Neural crest cell (in vitro differentiated cells): ENCODE measurements at places on chromosomes 1 and 21. TPM values are rescaled to one million over a fixed set of nuclear protein-coding genes. Genes with fewer than 3 reads are reported as not detected.
A peak's percentile ranks its signal among the peaks of the same experiment; 100 is the strongest.

GRCh38 chr1:20367626-20368025 lies 77.0 kb downstream of the VWA5B1 start:
- H3K27ac ChIP-seq = no peak overlapping the region
- H3K4me1 ChIP-seq = peaks cover 5% of the 10 kb centered on the region
- H3K4me3 ChIP-seq = no peak overlapping the region
- peaks cover 93% of the 10 kb centered on the region for H3K27me3 ChIP-seq
- no peaks in the 10 kb centered on the region for H3K36me3 ChIP-seq

DNA sequence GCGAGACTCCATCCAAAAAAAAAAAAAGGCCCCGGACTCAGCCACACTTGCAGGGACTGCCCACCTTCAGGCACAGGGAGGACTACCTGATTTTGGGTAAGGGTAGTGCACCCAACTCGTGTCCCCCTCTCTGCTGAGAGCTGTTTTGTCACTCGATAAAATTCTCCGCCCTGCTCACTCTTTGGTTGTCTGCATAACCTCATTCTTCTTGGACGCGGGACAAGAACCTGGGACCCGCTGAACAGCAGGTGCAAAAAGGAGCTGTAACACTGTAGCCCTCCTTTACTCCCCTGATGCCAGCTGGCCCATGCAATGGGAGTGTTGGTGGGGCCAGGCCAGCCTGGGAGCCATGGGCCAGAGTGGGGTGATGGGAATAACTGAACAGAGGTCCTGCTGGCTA lies 10.6 kb downstream of the S100B start:
- no peak overlapping the region for H3K27ac ChIP-seq
- no peak overlapping the region for H3K4me3 ChIP-seq
- H3K36me3 ChIP-seq = peaks cover 28% of the 10 kb centered on the region
- peaks cover 12% of the 10 kb centered on the region for H3K4me1 ChIP-seq

- H3K36me3 ChIP-seq = no peaks in the 10 kb centered on the region
- DNase-seq = no peak
- H3K4me3 ChIP-seq = no peak overlapping the region
- H3K4me1 ChIP-seq = no peaks in the 10 kb centered on the region
- no peaks in the 10 kb centered on the region for H3K27me3 ChIP-seq
- H3K27ac ChIP-seq = no peak overlapping the region
Measured at GRCh38 chr1:198119906-198120305, 36.9 kb upstream of the NEK7 start.

The LCE2B gene
- not detected in 2 replicates for total RNA-seq

The USH2A gene
- total RNA-seq = 0.11 and 0.14 TPM in 2 replicates

GRCh38 chr1:39412892-39413291 lies 78.5 kb upstream of the BMP8A start:
- H3K4me3 ChIP-seq = peak overlapping the region; percentile 61
- H3K36me3 ChIP-seq = peaks cover 4% of the 10 kb centered on the region
- H3K4me1 ChIP-seq = peaks cover 68% of the 10 kb centered on the region
- no peak overlapping the region for H3K27ac ChIP-seq

DNA sequence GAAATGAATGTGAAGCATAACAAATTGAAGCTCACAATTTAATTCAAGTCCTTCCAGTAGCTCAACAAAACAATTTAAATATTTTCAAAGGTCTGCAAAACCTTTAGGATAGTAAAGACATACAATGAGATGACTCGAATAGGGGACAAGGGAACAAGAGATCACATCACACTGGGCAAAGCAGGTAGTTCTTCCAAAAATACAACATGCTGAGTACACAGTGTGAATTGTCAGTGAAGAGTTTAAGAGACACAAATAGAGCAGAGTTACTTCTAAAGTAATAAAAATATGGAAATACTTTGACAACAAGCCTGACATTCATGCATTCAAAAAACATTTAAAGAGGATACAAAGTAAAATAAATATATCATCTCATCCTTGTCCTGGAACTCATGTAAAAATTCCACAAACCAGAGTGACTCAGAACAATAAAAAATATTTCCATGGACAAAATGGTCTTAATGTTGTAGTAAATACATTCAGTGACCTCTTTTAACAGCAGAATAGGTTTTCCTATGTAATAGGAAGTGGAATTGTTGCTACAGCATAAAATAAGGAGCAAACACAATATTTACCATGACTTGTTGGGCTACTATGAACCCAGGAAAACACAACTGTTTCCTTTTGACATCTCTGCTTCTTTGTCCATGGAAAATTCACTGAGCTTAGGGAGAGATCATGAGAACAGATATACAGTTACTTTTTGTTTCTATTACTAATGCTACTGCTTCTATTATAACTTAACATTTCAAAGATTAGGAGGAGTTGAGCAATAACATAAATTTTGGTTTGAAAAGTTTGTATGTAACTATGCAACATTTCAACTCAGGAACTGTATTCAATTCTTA lies 83.7 kb upstream of the BCL10 start:
- no peaks in the 10 kb centered on the region for H3K27me3 ChIP-seq
- peaks cover 17% of the 10 kb centered on the region for H3K4me1 ChIP-seq
- H3K36me3 ChIP-seq = no peaks in the 10 kb centered on the region
- no peak overlapping the region for H3K4me3 ChIP-seq
- no peak for DNase-seq

The FMO4 gene
- total RNA-seq = 0.77 and 0.86 TPM in 2 replicates

The LCE1A gene
- not detected in 2 replicates for total RNA-seq

- DNase-seq = no peak
- peaks cover 16% of the 10 kb centered on the region for H3K36me3 ChIP-seq
- no peak overlapping the region for H3K4me3 ChIP-seq
- H3K27me3 ChIP-seq = no peaks in the 10 kb centered on the region
Measured at GRCh38 chr1:10186331-10187025, 23.9 kb upstream of the KIF1B start.

- H3K36me3 ChIP-seq = no peaks in the 10 kb centered on the region
- H3K4me1 ChIP-seq = peaks cover 8% of the 10 kb centered on the region
- H3K27ac ChIP-seq = no peak overlapping the region
- no peak for DNase-seq
- no peak overlapping the region for H3K4me3 ChIP-seq
Measured at GRCh38 chr1:109767637-109768334, 4.1 kb upstream of the EPS8L3 start.

GRCh38 chr1:110956586-110956985 lies 7.1 kb downstream of the LRIF1 start:
- H3K4me1 ChIP-seq = peaks cover 4% of the 10 kb centered on the region
- H3K36me3 ChIP-seq = peaks cover 15% of the 10 kb centered on the region
- DNase-seq = no peak
- H3K4me3 ChIP-seq = no peak overlapping the region
- H3K27me3 ChIP-seq = no peaks in the 10 kb centered on the region
- H3K27ac ChIP-seq = no peak overlapping the region

- H3K4me1 ChIP-seq = no peaks in the 10 kb centered on the region
- DNase-seq = no peak
- H3K27me3 ChIP-seq = no peaks in the 10 kb centered on the region
- no peak overlapping the region for H3K27ac ChIP-seq
- no peak overlapping the region for H3K4me3 ChIP-seq
Measured at GRCh38 chr1:202276920-202277319, 64.8 kb downstream of the UBE2T start.

The DOCK7 gene
- 79.8 and 92.0 TPM in 2 replicates for total RNA-seq

The OXCT2 gene
- 0.75 and 0.77 TPM in 2 replicates for total RNA-seq

DNA sequence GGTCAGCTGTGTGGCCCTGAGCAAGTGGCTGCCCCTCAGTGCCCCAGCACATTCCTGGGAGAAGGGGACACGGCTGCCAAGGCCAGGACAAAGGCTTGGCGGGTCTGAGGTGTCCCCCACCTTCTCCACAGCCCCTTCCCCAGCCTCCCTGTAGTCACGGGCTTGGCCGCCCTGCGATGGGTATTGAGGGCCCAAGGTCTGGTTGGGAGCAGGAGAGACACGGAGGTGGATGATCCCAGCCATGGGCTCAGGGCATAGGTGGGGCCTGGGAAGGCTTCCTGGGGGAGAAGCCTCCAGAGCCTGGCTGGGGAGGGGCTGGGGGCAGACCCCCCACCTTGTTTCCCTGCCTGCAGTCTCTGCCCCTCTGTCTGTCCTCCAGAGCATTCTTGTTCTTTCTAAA lies 27.0 kb downstream of the TTC39A start:
- no peaks in the 10 kb centered on the region for H3K27me3 ChIP-seq
- H3K36me3 ChIP-seq = no peaks in the 10 kb centered on the region
- H3K27ac ChIP-seq = no peak overlapping the region
- no peak overlapping the region for H3K4me3 ChIP-seq
- no peaks in the 10 kb centered on the region for H3K4me1 ChIP-seq
- DNase-seq = no peak

DNA sequence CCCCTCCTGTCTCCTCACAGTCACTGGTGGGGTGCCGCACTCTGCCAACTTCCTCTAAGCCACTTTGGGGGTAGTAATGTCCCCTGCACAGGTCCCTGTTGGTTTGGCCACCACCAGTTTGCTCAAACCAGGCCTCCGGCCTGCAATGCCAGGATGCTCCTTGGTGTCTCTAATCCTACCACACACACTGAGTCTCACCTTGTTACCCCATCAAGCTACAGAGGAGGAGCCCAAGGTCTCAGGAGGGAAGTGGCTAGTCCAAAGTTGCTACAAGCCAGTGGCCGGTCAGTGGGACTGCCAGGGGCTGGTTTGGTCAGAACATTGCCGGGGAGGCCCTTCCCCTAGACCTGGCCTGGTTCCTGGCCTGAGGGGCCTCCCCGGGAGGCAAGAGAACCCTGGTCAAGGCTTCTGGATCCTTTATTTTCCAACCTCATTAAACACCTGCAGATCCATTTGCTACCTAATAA lies 21.5 kb upstream of the LRP8 start:
- no peaks in the 10 kb centered on the region for H3K36me3 ChIP-seq
- no peaks in the 10 kb centered on the region for H3K27me3 ChIP-seq
- H3K27ac ChIP-seq = no peak overlapping the region
- H3K4me3 ChIP-seq = no peak overlapping the region
- DNase-seq = no peak

DNA sequence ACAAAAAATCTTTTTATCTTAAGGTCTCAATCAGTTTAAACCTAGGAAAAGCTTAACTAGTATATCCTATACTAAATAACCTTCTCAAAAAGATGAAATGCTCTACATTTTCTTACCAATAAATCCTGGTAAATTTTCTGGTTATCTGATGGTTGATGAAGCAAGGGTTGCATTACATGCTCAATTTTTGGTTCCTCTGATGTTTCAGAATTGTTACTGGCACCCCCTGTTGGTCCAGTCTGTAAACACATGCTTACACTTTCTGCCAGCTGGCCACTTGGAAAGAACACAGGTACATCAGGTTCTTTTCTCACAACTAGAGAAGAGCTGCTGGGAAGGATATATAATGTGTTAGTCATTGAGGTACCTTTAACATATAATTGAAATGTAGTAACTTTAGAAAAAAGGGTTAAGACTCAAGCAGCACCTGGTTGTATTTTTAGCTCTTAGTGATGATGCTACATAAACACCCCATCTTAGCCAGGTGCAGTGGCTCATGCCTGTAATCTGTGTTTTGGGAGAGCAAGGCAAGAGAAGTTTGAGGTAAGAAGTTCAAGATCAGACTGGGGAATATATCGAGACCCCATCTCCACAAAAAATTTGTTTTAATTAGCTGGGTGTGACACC lies 30.9 kb upstream of the TAL1 start:
- H3K27me3 ChIP-seq = no peaks in the 10 kb centered on the region
- H3K27ac ChIP-seq = no peak overlapping the region
- H3K4me1 ChIP-seq = no peaks in the 10 kb centered on the region
- peak; percentile 44 for DNase-seq

The GJA4 gene
- total RNA-seq = 20.2 and 22.3 TPM in 2 replicates

GRCh38 chr1:236066828-236067386 lies 2.0 kb upstream of the NID1 start:
- H3K4me3 ChIP-seq = peak overlapping the region; percentile 81
- H3K27ac ChIP-seq = no peak overlapping the region
- H3K27me3 ChIP-seq = peaks cover 28% of the 10 kb centered on the region
- peaks cover 2% of the 10 kb centered on the region for H3K36me3 ChIP-seq
- H3K4me1 ChIP-seq = peaks cover 44% of the 10 kb centered on the region

GRCh38 chr1:162902416-162902815 lies 41.4 kb upstream of the CCDC190 start:
- no peak overlapping the region for H3K27ac ChIP-seq
- H3K27me3 ChIP-seq = no peaks in the 10 kb centered on the region
- no peaks in the 10 kb centered on the region for H3K36me3 ChIP-seq
- no peak overlapping the region for H3K4me3 ChIP-seq
- DNase-seq = no peak

The C1QC gene
- total RNA-seq = not detected in 2 replicates

The FAM72C gene
- total RNA-seq = 5.1 and 7.1 TPM in 2 replicates

GRCh38 chr1:230371923-230372703 lies 54.0 kb downstream of the PGBD5 start:
- H3K4me1 ChIP-seq = peaks cover 24% of the 10 kb centered on the region
- H3K27me3 ChIP-seq = no peaks in the 10 kb centered on the region
- no peaks in the 10 kb centered on the region for H3K36me3 ChIP-seq

DNA sequence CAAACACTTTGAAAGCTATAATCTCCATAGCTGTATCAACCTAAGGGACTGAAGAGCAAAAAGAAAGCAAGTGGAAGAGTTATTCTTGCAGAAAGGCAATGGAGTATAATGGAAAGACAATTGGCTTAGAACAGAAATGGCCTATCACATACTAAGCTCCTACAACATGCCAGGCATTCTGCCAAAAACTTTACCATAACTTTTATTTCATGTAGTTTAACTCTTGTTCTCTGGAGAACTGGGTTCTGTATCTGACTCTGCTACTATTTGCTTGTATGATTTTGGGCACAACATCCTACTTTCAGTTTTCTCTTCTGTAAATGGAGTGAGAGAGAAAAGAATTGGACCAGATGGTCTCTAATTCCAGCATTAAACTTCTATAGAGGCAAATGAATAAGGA lies 449.1 kb downstream of the GPATCH2 start:
- no peaks in the 10 kb centered on the region for H3K36me3 ChIP-seq
- H3K4me1 ChIP-seq = no peaks in the 10 kb centered on the region
- no peaks in the 10 kb centered on the region for H3K27me3 ChIP-seq
- no peak overlapping the region for H3K4me3 ChIP-seq
- no peak for DNase-seq
- H3K27ac ChIP-seq = peak overlapping the region; percentile 2

GRCh38 chr1:166875302-166875733 lies 746 bp downstream of the TADA1 start:
- peak overlapping the region; percentile 78 for H3K27ac ChIP-seq
- H3K36me3 ChIP-seq = no peaks in the 10 kb centered on the region
- peak overlapping the region; percentile 96 for H3K4me3 ChIP-seq
- no peaks in the 10 kb centered on the region for H3K27me3 ChIP-seq
- H3K4me1 ChIP-seq = peaks cover 38% of the 10 kb centered on the region
- no peak for DNase-seq

The MTF2 gene
- 77.1 and 83.5 TPM in 2 replicates for total RNA-seq

DNA sequence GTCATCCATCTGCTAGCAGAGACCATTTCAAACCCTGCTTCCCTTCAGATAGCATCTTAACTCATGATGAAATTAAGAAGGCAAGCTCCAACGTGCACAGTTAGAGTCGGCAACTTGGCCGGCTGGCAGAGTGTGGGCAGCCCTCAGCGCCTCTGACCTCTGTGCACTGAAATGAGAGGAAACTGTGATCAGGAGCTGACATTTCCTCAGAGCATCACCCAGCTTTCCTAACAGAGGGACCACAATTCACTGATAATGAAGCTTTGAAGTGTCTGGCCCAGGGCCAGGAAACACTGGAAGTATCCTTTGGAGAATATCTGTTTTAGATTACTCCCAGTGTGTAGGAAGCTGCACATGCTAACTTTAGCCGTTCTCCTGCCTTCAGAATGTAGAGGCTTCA lies 145.0 kb upstream of the ZC3H11B start:
- no peak overlapping the region for H3K27ac ChIP-seq
- H3K4me1 ChIP-seq = peaks cover 39% of the 10 kb centered on the region
- DNase-seq = no peak
- no peak overlapping the region for H3K4me3 ChIP-seq
- no peaks in the 10 kb centered on the region for H3K27me3 ChIP-seq

The LGR6 gene
- 0.16 and 0.91 TPM in 2 replicates for total RNA-seq

- no peak for DNase-seq
- H3K27ac ChIP-seq = no peak overlapping the region
- H3K27me3 ChIP-seq = no peaks in the 10 kb centered on the region
- peaks cover 25% of the 10 kb centered on the region for H3K4me1 ChIP-seq
Measured at GRCh38 chr1:16118706-16119105, 37.2 kb downstream of the EPHA2 start.

The MCOLN3 gene
- 0.09 TPM in 1 of 2 replicates, not detected in the other for total RNA-seq
